Activated T-helper 1 cell treated with anti-CD3 and anti-CD28 coated beads, Interleukin-12 subunit alpha, Interleukin-12 subunit beta, Interleukin-2, Interleukin-4 antibody, amounts not matched to agents 30 ng/mL and 10 ng/mL and 1 ng/mL, durations not matched to agents 14 hours and 24 hours and 36 hours (primary cell): ENCODE measurements at places on chromosomes 7 and 10.
A peak's percentile ranks its signal among the peaks of the same experiment; 100 is the strongest.

DNA sequence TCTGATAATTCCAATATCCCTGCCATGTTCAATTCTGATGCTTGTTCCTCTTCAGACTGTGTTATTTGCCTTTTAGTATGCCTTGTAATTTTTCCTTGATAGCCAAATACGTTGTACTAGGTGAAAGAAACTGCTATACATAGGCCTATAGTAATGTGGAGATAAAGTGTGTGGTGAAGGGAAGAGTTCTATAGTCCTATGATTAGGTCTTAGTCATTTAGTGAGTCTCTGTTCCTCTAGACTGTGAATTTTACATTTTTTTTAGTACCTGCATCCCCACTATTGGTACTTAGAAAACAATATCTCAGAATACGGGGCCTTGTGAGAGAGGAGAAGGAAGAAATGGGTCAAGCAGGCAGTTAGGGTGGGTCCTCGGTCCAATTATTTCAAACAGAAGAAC, 59.6 kb upstream of the SEMA3E start:
- no peak for DNase-seq
- no peak overlapping the region for H3K27ac ChIP-seq
- H3K4me1 ChIP-seq, result no peaks in the 10 kb centered on the region
- no peak overlapping the region for H3K4me3 ChIP-seq
- no peaks in the 10 kb centered on the region for H3K27me3 ChIP-seq

GRCh38 chr7:17948526-17949238, 8.4 kb upstream of the SNX13 start:
- H3K4me1 ChIP-seq, result peaks cover 21% of the 10 kb centered on the region
- H3K36me3 ChIP-seq, result no peaks in the 10 kb centered on the region
- no peak overlapping the region for H3K27ac ChIP-seq
- no peak overlapping the region for H3K4me3 ChIP-seq
- H3K27me3 ChIP-seq, result peaks cover 21% of the 10 kb centered on the region

DNA sequence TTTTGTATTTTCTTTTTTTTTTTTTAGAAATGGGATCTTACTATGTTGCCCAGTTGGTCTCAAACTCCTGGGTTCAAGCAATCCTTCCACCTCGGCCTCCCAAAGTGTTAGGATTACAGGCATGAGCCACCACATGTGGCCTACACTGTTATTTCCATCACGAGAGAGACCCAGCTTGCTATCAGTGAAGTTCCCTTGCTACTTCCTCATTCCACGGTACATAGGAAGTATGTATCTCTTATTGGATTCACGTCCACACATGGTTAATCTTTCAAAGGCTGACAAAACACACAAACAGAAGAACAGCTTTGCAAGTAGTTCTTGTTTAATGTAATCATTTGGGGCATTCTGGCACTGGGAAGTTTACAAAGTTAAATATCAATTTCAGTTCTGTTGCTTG, 50.9 kb downstream of the DCLRE1A start:
- no peaks in the 10 kb centered on the region for H3K36me3 ChIP-seq
- H3K4me1 ChIP-seq, result no peaks in the 10 kb centered on the region
- no peak for DNase-seq

DNA sequence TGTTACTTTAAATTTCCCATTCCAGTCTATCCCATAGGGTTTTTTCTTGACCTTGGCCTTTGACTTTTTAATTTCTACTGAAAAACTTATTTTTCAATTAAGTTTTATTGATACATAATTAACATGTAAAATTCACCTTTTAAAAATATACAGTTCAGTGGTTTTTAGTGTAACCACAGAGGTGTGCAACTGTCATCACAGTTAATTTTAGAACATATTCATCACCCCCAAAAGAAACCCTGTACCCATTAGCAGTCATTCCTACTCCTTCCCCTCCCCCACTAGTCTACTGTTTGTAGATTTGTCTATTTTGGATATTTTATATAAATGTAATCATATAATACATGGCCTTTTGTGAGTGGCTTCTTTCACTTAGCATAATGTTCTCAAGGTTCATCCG, 96.5 kb upstream of the GJD4 start:
- no peak for DNase-seq
- H3K36me3 ChIP-seq, result peaks cover 4% of the 10 kb centered on the region
- H3K4me1 ChIP-seq, result no peaks in the 10 kb centered on the region
- no peaks in the 10 kb centered on the region for H3K27me3 ChIP-seq
- no peak overlapping the region for H3K27ac ChIP-seq

DNA sequence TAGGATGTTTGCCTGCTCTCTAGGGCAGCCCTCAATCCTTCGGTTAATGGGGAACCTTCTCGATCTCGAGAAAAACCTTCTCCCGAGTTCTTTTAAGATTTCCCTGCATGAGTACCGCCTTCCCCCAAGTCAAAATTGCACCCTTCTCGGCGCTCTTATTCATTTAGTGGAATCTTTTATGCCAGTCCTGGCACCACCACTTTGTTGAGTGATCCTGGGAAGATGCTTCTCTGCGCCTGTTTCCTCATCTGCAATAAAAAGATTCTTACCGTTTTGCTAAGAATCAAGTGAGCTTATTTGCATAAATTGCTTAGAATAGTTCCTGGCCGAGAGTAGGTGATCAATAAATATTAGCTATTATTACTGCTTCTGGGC, 697 bp downstream of the ARPC1A start:
- H3K4me3 ChIP-seq, result peak overlapping the region; percentile 93
- peaks cover 2% of the 10 kb centered on the region for H3K36me3 ChIP-seq
- DNase-seq, result no peak
- peak overlapping the region; percentile 79 for H3K27ac ChIP-seq
- H3K27me3 ChIP-seq, result no peaks in the 10 kb centered on the region

DNA sequence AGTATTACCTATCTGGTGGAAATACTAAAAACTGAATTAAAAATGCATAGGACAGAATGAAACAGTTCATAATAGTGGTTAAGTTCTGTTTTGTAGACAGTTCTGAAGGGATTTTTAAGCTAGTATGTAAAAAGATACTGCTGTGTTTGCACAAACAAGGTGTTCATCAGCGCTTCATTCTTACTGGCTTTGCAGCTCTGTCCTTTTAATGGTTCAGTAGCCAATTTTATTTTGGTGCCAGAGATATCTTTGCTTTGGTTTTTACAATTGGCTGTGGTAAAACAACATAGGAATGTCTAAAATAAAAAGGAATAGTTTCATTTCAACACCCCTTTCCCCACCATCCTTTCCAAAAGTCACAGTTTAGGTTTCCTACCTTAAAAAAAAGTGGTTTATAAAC, 33.0 kb downstream of the STAM start:
- peaks cover 7% of the 10 kb centered on the region for H3K36me3 ChIP-seq
- peaks cover 38% of the 10 kb centered on the region for H3K4me1 ChIP-seq
- no peak overlapping the region for H3K27ac ChIP-seq
- H3K4me3 ChIP-seq, result no peak overlapping the region

DNA sequence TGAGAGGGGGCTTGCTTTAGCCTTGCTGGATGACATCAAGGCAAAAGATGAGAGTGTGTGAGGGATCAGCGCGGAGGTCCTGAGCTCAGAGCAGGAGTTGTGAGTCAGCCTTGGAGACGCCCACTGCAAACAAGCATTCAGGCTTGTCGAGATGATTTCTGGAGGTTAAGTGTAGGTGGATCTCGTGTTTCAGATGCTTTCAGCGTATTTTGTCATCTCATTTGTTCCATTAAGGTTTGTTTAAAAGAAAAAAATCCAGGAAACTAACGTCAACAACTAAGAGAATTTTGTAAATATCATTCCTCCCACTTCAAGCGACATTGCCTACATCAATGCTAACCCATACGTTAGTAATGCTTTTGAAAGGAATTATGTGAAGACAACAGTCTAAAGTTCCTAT, 715.4 kb upstream of the NRP1 start:
- no peak for DNase-seq
- H3K4me3 ChIP-seq, result no peak overlapping the region
- H3K27ac ChIP-seq, result peak overlapping the region; percentile 40

DNA sequence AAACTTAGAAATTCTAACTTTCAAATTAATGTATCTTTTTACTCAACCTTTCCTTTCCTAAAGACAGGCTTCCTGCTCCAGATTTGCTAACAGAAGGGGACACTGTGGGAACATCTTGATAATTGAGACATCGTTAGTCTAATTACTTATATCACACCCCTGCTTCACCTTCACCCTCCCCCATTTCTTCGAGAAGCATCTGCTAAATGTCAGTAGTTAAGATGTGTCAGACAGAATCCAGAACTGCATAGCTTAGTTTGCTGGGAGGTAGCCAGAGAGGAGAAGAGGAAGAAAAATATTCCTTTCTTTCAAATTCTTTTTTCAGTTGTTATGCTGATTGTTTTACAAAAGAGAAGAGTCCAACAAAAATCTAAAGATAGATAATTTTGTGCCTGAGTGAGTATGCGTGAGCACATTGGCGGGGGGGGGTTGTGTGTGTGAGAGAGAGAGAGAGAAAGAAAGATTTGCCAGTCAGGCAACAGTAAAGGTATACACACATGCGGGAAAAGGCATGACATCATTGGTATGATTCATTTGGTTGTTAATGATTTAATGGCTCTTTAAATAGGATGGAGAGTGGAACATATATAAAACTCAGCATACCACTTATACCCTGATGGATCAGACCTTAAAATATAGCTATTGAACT, 192.4 kb downstream of the PTN start:
- H3K27me3 ChIP-seq, result no peaks in the 10 kb centered on the region
- H3K27ac ChIP-seq, result no peak overlapping the region
- no peaks in the 10 kb centered on the region for H3K36me3 ChIP-seq
- no peak for DNase-seq
- no peaks in the 10 kb centered on the region for H3K4me1 ChIP-seq

DNA sequence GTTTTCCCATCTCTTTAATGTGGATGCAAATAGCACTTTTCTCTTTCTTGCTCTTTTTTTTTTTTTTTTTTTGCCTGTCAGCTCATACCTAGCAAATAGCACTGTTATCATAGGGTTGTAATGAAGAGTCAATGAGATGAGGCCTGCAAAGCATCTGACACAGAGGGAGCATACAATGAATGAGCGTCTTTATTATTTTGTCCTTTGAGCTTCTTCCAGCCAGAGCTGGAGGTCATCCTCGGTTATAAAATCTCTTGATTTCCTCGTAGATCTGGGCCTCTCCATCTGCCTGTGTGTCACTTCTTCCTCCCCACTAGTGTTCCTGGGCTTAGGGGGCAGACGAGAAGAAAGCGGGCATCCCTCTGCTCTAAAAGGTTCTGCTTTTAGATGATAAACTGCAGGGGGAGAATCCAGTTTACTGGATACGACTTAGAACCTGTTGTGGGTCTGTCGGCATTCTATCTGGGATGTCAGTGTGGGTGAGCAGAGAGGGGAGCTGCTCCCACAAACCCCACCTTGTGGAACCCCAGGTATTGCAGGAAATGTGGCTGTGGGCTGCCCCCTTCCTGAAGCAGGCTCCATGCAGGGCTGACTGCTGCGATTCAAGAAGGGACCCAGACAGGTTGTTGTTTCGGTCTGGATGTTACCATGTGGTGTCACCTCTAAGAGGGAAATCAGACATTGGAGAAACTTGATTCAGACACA, 135.8 kb upstream of the GPR26 start:
- no peak overlapping the region for H3K27ac ChIP-seq
- no peaks in the 10 kb centered on the region for H3K4me1 ChIP-seq
- no peaks in the 10 kb centered on the region for H3K36me3 ChIP-seq
- peaks cover 3% of the 10 kb centered on the region for H3K27me3 ChIP-seq

- H3K27me3 ChIP-seq, result no peaks in the 10 kb centered on the region
- H3K36me3 ChIP-seq, result no peaks in the 10 kb centered on the region
- H3K4me3 ChIP-seq, result no peak overlapping the region
- no peaks in the 10 kb centered on the region for H3K4me1 ChIP-seq
- H3K27ac ChIP-seq, result no peak overlapping the region
Measured at GRCh38 chr7:102079140-102080018, 207.3 kb upstream of the SH2B2 start.

DNA sequence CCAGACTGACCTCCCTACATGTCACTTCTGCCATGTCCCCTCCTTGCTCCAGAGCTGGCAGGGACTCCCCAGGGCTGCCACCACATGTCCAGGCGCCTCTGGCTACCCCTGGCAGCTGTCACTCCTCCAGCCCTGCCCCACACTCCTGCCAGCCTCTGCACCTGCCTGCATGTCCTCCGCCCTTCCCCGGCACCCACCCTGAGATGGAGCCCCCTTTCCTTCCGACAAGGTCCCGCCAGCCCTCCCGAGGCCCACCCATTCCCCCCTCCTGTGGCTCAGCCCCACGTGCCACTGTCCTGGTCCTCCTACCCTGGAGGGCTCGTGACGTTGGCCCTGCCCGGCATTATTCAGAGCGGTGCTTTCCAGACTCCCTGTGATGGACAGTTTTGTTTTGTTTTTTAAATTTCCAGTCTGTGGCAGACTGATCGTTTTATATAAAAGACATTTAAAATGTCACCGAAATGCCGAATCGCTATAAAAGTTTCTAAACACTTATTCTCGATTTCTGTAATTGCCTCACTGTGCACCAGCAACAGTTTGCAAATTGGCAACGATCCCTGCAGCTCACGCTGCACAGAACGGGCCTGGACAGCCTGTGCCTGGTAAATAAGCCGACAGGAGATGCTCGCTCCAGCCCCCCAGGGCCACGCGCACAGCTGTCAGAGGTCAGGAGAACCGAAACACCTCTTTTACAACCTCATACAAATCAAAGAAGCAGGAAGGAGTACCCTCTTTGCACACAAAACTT, 111.1 kb upstream of the SH2B2 start:
- no peak for DNase-seq
- no peak overlapping the region for H3K4me3 ChIP-seq
- H3K27me3 ChIP-seq, result no peaks in the 10 kb centered on the region
- H3K27ac ChIP-seq, result no peak overlapping the region
- no peaks in the 10 kb centered on the region for H3K4me1 ChIP-seq

DNA sequence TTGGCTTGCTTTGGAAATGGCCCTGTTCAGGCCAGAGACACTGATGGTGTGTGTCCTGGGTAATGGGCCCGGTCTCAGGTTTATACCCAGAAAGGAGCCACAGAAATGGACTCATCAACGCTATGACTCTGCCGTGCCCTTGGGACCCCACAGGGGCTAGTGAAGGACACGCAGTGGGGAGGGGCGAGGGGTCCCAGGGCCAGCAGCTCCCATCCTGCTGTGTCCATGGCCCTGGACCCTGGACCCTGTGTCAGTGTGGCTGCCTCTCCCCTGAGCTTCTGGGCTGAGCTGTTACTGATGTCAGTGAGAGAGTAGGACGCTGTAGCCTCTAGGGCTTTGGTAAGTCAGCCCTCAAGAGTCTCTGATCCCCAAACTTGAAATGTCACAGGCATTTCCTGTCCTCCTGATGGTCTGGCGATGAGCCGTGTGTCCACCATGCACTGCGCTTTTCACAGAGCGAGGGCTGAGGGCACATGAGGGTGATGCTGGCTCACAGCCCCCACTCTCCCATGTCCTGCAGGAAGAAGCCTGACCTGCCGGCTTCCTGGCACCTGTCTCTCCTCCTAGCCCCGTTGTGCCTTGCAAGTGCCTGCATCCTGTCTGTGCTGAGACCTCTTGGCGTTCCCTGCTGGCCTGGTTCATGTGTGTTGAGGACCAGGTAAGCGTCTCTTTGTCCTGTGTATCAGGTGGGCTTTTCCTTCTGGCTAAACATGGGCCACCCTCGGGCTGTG, 4.4 kb downstream of the ZNF316 start:
- DNase-seq, result no peak
- no peaks in the 10 kb centered on the region for H3K27me3 ChIP-seq
- no peak overlapping the region for H3K4me3 ChIP-seq
- peaks cover 52% of the 10 kb centered on the region for H3K36me3 ChIP-seq
- H3K4me1 ChIP-seq, result peaks cover 19% of the 10 kb centered on the region
